Activated CD4-positive, alpha-beta T cell treated with anti-CD3 and anti-CD28 coated beads, Interleukin-10, Interleukin-2, amounts not matched to agents 100 ng/mL and 50 ng/mL, durations not matched to agents 16 hours and 8 hours (primary cell): ENCODE measurements at places on chromosomes 12 and 14.

- no peak for DNase-seq
Measured at GRCh38 chr12:5124401-5124800, 80.7 kb downstream of the KCNA5 start.

DNA sequence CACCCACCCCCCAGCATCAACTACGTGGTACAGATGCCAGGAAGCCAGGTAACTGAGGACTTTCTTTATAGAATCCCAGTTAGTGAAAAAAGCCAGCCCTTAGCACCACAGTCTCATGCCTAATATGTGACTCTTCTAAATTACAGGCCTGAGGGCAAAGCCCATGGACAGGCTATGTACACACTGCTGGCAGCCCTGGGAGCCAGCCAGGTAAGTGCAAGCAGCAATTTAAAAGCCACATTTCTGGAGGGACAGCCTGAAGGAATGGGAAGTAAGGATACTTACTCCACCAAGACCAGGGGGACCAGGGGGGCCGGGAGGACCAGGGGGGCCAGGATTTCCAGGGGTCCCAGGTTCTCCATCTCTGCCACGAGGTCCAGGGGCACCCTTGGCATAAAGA is 7.0 kb downstream of the COL2A1 start:
- no peak for DNase-seq

GRCh38 chr14:74545386-74545785 is 51.8 kb downstream of the ISCA2 start:
- no peak for DNase-seq

- no peak for DNase-seq
Measured at GRCh38 chr12:39835517-39836489, 216.2 kb upstream of the ABCD2 start.
